ENCODE measurements at places on chromosomes 5 and 9.

- DNase-seq: no peak
These were observed 4.5 kb downstream of the CAMK4 start for GRCh38 chr5:111228520-111229220.

GRCh38 chr5:128304791-128305190 is 221.2 kb downstream of the SLC12A2 start:
- no peak for DNase-seq

DNA sequence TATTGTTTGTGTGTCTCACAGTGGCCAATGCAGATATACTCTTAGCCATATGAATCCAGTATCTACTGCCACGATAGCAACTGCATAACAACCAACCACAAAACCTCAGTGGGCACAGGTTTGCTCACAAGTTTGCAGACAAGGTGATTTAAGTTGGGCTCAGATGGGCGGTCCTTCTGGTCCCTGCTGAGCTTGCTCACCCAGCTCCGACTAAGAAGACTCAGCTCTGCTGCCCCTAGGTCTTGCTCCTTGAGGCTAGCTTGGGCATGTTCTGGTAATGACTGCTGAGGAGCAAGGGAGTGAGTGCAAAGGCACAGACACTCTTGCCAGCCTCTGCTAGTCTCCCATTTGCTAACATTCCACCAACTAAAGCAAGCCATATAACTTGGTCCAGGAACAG is 52.6 kb downstream of the MTX3 start:
- no peak for DNase-seq

DNA sequence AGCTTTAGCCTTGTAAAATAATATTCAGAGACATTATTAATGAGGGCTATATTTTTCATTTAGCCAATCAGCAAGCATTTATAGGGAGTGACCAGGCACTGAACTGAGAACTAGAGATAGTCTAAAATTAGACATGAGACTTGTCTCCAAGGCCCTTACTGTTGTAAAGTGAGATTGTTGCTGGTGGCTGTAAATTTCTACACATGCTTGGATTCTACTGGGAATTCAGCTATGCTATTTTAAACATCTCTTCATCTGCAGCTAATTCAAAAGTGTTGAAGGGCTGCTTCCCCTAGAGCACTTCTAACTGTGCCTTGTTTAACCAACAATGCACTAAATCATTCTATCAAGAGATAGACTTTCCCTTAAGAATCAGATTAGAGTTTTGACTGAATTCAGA is 67.4 kb downstream of the CHSY3 start:
- no peak for DNase-seq

DNA sequence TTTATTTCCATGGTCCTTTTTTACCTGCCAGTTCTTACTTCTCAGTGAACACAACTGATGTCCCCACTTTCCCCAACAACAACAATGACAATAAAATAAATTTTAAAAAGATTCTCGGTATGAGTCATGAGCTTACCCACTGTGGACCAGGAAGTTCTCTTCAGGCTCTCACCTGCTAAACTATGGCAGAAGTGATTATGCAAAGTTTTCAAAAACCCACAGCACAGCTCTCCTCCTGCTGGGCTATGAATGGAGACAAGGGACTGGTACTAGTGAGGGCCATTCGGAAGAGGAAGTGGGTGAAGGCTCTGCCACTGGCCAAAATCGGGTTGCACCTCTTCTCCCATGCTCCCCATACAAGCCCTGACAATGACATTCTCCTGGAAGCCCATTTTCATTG is 429.4 kb downstream of the PIK3R1 start:
- DNase-seq: no peak

DNA sequence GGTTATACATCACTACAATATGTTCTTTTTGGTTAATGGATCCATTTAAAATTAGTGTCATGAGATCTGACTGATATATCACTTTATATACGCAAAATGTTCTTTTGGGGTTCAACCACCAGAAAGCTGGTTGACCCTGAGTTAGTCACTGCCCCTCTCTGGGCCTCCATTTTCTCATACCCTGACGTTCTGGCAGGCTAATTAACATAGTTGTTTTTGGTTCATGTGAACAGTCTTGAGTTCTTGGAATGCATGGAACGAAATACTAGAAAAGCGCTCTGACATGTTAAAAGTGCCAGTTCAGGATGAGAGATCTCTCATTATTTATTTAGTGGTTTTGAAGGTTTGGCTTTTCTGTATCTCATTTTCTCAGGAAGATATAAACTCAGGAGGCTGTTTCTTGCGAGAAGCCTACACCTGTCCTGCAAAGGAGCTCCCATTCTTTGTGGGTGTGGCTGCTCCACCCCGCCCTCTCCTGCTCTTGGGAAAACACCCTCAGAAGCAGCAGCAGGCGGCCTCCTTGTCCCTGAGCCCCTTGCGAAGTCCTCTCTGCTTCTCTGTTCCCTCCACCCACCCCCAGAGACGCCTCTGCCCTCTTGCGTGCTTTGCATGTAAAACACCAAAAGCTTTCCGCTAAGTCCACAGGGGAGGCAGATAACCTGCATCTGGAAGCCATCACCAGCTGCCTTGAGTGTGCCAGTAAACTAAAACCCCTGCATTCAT is 302.4 kb upstream of the PANK3 start:
- no peak for DNase-seq

- peak; percentile 95 for DNase-seq
These were observed 627.4 kb downstream of the TLR4 start for GRCh38 chr9:118331622-118332045.

GRCh38 chr9:111198936-111199335 is 131.1 kb downstream of the OR2K2 start:
- DNase-seq: peak; percentile 14

DNA sequence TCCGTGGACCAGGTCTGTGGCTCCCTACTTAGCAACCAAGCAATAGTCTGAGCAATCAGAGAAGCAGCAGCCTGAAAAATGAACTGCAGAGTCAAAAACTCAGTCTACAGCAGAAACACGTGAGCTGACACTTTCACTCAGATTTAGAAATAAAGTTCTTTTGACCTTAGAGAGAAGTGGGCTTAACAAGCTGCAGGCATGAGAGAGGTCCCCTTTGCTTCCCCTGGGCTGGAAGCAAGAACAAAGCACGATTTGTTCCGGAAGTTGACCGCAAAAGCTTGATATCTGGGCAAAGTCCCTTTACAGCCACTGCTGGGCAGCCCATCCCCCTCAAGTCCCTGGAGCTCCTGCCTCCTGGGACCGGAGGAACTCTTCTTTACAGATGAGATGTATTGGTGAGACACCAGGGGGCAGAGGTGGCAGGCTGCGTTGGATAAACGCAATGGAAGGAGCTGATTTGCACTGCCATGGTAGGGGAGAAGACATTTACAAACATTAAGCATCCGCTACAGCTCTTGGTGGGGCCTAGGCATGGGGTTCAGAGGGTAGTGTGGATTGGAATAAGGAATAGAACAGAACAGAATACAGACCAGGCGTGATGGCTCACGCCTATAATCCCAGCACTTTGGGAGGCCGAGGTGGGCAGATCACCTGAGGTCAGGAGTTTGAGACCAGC is 5.8 kb upstream of the SOWAHA start:
- peak; percentile 20 for DNase-seq

DNA sequence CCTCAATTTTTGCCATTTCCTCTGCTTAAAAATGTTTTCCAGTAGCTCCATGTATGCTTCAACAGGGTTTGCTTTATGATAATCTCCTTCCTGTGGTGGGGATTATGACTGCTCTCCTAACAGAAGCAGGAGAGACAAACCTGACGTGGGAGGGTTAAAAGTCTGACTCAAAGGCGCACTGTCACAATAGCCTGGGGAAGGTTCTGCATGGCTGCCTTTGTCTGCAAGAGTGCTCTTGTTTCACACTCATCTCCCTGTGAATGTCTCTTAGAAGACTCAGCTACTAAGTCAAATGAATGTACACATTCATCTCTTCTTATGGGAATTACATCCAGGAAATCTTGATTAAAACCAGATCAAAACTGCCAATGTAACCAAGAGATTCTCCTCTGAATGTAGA is 90.9 kb upstream of the MTAP start:
- DNase-seq: peak; percentile 84

DNA sequence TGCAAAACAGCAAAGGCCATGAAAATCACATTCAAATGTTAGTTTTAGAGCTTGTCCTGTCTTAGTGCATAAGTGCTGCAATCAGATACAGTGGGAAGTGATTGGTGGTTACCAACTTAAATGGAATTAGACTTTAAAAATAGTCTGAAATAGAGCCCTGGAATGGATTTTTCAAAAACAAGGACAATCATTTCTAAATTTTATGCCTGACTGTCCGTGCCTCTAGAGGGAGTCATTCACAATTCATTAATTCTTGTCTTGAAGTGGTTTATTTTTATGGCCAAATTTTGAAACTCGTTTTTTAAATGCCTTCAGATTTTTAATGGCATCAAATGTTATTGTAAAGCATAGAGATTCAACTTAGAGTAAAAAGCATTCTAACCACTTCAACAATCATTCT is 561.8 kb upstream of the DAB2 start:
- DNase-seq: no peak

DNA sequence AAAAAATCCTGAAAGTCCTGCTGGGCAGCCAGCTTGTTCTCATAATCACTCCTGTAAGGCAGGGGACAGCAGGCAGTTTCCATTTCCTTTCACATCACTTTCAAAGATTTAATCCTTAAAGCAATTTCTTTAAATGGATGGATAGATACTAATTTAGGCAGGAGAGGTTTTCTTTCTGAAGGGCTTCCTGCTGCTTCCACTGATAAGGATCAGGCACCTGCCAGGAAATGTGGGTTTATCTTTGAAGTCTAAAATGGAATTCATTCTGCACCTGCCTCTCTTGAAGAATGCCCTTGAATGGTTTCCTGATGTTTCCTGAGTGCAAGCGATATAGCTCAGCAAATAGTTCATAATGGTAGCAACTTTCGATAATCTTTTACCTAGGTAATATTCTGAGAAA is 64.5 kb downstream of the STARD4 start:
- no peak for DNase-seq

GRCh38 chr5:87844449-87844848 is 424.2 kb downstream of the TMEM161B start:
- no peak for DNase-seq
